Hematopoietic multipotent progenitor cell treated with erythropoietin and hydrocortisone succinate and interleukin-3 and kit ligand, for 17 days (in vitro differentiated cells): ENCODE measurements at places on chromosomes 3 and 15.

DNA sequence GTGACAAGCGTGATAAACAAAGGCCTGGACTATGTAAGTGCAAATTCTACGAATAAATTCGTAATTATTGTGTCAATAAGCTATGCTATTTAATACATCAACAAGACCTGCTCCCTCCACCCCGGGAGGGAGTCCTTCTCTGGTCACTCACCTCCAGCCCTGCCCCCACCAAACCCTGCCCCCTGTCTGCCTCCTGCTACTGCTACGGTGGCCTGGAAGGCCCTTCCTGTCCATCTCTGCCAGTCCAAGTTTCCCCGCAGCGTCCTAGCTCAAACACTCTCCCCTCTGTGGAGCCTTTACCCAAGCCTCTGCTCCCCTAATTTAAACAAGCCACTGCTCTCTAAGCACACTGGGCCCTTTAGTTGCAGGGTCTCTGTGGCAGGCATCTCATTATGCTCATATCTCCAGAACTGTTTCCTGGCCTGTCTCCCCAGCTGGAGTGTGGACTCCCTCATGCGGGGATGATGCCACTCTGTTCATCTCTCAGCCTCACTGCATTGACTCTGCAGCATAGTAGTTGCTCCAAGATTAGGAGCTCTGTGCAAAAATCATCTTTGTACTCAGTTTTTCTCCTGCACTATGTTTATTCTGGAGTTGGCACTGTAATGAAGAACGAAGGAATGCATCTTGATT, 241.2 kb downstream of the NTRK3 start:
- no peak for DNase-seq

DNA sequence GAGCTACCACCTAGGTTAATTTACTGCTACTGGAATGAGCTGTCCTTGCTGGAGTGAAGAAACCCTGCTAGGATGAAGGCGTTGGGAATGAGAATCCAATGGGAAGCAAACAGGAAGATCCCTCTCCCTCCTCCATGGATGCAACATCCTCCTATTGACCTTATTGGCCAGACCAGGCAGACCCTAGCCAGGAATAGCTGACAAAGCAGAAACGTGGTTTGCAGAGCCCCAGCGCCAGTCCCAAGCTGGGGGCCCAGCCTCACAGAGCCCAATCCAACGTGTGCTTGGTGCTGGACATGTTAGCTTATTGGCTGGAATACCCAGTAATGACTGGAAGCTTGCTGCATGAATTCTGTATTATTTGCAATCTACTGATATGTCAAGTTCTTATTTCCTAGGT, 273.1 kb downstream of the LRTM1 start:
- no peak for DNase-seq

GRCh38 chr3:100269410-100270214, 8.8 kb downstream of the TBC1D23 start:
- no peak for DNase-seq

- no peak for DNase-seq
These were observed 563.7 kb downstream of the NSUN3 start for GRCh38 chr3:94626573-94626972.

DNA sequence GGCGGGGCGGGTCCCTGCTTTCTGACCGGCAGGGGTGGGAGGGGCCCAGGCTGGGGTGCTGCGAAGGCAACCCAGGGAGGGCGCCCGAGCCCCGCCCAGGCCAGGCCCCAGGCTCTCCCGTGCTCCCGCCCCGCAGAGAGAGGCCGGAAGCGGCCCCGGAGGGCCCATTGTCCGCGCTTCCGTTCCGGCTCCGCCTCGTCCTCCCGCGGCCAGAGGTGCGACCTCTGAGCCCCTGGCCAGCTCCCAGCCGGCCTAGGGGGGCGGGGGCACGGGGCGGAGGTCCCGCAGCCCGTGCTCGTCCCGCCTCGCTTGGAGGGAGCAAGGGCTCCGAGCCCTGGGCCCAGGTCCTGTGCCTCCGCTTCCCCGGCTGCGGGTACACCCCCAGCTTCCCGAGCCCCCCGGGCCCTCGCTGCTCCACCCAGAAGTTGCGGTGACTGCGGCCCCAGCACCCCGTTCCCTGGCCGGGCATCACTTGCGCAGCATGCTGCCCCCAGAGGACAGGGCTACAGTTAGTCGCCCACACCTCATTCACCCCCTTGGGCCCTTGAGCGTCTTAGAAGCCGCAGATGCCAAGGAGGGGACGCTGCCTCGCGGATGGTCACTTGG, 20.4 kb upstream of the PLXND1 start:
- peak; percentile 54 for DNase-seq

DNA sequence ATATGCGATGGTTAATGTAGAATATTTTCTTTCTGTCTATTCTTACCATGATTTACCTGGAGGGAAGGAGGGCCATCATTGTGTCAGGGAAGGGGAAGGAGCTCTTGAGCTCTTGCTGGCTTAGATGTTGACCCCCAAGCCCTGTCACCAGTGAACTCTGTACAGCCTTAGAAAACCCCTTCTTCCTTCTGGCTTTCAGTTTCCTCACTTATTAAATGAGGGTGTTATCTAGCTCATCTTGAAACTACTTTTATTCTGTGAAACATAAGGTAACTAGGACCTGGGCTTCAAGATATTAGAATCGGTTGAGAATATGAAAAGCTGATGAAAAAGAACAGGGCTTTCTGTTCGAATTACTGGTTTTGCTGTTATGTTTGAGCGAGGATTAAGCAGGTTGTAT, 25.1 kb upstream of the UTS2B start:
- no peak for DNase-seq

GRCh38 chr3:61768284-61769037, 207.1 kb downstream of the PTPRG start:
- no peak for DNase-seq

GRCh38 chr15:41653760-41654159, 6.4 kb upstream of the MGA start:
- no peak for DNase-seq

DNA sequence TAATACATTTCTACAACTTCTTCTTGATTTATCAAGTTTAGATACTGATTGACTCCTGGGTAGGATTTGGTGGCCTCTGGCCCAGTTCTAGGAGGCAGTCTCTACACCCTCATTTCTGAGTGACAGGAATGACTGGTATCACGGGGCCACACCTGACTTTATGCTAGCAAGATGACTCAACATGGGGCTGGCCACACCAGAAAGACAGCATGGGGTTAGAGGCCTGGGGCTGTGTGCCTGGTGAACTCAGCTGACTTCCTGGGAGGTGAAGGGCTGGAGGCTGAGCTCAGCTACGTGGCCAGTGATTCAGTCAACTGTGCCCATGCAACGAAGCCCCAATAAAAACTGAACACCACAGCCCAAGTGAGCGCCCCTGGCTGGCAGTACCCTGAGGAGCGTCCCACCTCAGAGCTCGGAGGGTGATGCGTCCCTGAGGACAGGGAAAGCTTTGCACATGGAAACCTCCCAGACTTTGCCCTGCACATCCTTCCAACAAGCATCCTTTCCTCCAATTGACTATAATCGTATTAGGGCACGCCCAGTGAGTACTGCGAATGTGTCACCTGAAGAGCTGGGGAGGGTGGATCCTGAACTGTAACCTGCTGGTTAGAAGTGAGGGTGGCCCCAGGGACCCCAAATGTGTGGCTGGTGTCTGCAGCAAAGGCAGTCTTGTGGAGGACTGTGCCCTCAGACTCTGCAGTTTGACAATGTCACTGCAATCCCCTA, 57.2 kb downstream of the NIPA2 start:
- DNase-seq, result no peak

- no peak for DNase-seq
These were observed 203.5 kb upstream of the LINGO1 start for GRCh38 chr15:77836121-77836692.

DNA sequence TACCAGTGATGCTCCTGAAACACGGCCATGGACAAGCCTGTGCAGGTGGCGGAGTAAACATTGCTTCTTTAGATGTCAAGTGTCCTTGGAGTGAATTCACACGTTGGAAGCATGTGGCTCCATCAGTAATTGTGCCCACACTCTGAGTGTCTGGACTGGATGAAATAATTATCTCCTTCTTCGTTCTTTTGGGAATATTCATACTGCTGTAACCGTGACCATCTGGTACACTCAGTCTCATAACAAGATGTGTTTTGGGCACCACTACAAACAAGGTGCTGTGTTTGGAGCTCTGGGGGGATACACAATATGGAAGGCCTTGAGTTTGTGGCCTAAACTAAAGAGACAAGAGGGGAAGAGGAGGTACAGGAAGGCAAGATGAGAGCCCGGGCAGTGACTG, 165.6 kb downstream of the APBA2 start:
- DNase-seq, result no peak

GRCh38 chr3:6928064-6928463, 67.1 kb downstream of the GRM7 start:
- DNase-seq, result no peak

- no peak for DNase-seq
These were observed 6.1 kb upstream of the RPP14 start for GRCh38 chr3:58299839-58300516.

DNA sequence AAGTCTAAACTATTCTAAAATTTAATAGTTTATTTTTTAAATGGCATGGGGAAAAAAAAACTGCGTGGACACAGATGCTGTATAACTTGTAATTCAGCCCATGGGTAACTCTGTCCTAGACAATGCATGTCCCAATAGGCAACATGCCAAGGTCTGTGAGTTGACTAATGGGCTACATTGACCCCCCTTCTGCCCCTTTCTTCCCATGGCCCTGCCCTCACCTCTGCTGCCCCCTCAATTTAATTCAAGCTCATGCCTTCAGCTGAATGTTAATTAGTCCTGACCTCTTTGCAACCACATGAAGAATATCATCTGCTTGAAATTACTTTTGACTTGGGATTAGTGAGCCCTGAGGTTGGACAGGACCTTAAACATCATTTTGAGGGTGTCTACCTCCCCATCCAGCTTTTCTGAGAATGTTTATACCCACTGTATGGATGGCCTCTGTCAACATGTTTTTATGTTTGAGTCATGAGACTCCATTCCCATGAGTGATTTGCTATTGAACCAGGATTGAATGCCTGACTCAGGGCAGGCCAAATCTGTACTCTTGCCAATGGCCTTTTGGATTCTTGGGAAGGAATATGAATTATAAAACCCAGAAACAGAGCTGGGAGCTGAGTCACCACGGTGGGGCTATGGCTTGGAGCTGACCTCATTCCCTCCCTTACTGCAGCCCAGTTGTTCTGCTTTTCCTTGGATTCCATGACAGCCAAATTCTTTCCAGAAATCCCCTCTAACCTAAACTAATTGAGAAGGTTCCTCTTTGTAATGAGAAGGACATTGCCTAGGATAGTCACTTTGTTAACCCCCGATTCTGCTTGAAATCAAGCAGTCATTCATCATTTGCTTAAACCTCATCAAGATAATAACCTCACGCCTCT, 33.5 kb upstream of the PDE8A start:
- DNase-seq, result no peak

GRCh38 chr15:52056001-52056400, 37.0 kb downstream of the MAPK6 start:
- no peak for DNase-seq

- DNase-seq, result no peak
These were observed 373.1 kb upstream of the WNT5A start for GRCh38 chr3:55860049-55860721.

DNA sequence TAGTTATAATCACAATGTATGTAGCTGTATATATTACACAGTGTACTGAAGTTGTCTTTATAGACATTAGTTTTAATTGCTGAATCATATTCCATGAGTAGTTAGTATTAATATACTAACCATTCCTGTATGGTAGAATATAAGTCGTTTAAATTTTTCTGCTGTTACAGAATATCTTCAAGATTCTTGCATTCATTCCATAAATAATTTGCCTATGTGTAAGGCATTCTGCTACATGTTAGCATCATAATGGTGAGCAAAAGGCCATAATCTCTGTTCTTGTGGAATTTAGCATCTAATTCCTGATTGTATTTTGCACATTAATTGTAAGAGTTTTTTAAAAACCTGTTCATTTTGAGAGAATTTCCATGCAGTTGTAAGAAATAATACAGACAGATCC, 14.1 kb downstream of the GYG1 start:
- no peak for DNase-seq

GRCh38 chr3:161560008-161560637, 63.5 kb downstream of the OTOL1 start:
- no peak for DNase-seq

- DNase-seq, result no peak
These were observed 131.7 kb upstream of the PLXND1 start for GRCh38 chr3:129738172-129738571.

- no peak for DNase-seq
These were observed 63.6 kb downstream of the LINGO1 start for GRCh38 chr15:77568973-77569728.

- DNase-seq, result no peak
These were observed 44.1 kb downstream of the MASP1 start for GRCh38 chr3:187247398-187247797.

DNA sequence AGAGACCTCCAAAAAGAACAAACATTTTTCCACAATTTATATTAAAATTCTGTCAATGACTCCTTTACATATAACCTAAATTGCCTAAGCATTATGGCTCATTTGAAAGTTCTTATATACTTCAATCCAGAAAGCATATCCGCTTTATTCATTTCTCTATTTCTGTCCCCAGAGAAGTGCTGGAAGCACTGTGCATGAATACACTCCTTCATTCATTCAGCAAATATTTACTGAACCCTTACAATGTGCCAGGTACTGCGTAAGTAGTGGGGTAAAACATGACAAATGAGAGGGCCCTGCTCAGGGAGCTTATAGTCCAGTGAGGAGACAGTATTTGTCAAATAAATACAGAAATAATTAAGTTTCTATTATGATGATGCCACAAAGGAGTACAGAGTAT, 3.3 kb downstream of the PDCD10 start:
- no peak for DNase-seq

- no peak for DNase-seq
These were observed 2.7 kb upstream of the LZTFL1 start for GRCh38 chr3:45844616-45845015.

- DNase-seq, result no peak
These were observed 131.0 kb upstream of the KLHL25 start for GRCh38 chr15:85925649-85926237.

DNA sequence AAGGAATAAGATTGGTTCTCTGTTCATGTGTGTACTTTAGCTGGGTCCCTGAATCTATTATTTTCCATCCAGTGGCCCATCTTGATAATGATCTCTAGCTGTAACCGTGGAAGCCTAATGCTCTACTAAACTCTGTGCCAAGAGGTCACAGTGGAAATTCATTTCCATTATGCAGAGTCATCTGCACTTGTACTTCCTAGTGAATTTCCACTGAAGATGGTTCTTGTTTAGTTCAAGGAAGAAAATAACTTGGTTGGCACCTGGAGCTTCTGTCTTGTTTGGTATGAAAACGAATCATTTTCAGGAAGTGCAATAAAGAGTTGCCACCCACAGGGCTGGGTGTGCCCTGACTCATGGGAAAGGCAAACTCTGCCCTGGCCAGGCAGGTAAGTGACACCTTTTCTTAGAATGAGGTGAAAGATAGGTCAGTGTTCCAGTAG, 10.3 kb downstream of the LPP start:
- DNase-seq, result no peak

DNA sequence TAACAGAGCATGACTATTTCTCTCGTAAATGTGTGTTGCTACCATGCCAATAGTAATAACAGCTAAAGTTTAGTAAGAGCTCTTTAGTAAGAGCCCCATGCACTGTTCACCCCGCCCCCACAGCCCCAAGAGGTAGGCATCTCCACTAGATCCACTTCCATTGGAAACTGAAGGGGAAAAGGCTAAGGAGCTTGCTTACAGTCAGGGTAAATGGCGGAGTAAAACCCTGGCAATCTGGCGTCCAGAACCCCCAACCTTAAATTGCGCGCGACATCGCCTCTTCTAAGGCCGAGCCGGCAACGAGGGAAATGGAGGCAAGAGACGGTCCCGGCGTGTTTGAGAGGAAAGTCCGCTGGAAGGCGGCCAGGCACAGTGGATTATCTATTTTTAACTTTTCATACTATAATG, 654 bp upstream of the C3orf38 start:
- no peak for DNase-seq

GRCh38 chr15:39874890-39875549, 45.0 kb downstream of the GPR176 start:
- DNase-seq, result no peak
